Activated gamma-delta T cell treated with anti-CD3 and anti-CD28 coated beads, Interleukin-2, amount 50 U/mL, for 16 hours (primary cell): ENCODE measurements at places on chromosomes 13 and 19.

DNA sequence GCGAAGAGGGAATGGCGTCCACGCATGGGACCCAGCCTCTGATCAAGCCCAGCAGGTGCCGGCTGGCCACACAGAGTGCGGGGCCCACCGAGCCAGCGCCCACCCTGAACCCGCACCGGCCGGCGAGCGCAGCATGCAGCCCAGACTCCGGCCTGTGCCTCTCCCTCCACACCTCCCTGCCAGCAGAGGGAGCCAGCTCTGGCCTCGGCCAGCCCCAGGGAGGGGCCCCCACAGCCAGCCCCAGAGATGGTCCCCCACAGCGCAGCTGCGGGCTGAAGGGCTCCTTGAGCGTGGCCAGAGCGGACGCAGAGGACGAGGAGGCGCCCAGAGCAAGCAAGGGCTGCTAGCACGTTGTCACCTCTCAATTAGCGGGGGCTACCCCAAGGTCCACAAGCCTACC lies 904.5 kb downstream of the SLITRK6 start:
- no peak for DNase-seq

DNA sequence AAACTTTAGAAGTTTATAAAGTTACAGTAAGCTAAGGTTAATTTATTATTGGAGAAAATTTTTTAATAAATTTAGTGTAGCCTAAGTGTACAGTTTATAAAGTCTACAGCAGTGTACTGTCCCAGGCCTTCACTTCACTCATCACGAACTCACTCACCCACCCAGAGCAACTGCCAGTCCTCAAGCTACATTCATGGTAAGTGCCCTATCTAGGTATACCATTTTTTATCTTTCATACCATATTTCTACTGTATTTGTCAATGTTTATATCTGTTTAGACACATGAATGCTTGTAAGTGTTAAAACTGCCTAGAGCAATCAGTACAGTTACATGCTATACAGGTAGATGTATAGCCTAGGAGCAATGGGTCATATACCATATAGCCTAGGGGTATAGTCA lies 12.5 kb downstream of the INTS6 start:
- DNase-seq = no peak

GRCh38 chr13:50766013-50766412 lies 77.5 kb downstream of the DLEU7 start:
- DNase-seq = no peak

DNA sequence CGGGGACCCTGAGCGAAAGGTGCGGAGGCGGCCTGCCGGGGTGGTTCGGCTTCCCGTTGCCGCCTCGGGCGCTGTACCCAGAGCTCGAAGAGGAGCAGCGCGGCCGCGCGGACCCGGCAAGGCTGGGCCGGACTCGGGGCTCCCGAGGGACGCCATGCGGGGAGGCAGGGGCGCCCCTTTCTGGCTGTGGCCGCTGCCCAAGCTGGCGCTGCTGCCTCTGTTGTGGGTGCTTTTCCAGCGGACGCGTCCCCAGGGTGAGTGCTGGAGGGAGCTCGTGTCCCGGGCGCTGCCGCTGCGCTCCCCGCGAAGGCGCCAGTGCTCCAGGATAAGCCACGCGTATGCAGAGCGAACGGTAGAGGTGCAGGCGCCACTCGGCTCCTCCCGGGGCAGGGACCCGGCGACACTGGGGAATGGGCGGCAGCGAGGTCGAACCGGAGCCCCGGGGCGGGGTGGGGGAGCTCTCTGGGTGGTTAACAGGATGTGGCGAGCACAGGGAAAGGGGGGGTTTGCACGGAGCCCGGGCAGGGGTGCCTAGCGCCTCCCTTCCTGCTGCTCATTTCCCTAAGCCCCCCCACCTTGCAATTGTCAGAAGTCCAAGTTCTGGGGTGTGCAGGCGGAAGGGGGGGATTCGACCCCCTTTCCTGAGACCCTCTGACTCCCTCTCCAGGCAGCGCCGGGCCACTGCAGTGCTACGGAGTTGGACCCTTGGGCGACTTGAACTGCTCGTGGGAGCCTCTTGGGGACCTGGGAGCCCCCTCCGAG lies at the start of gene IL27RA:
Gene IL27RA, plus strand, starts transcription at position 44 of the 762 bp plus-strand sequence. Its CDS starts 111 bp downstream, at position 155.
- peak; percentile 73 for DNase-seq

GRCh38 chr19:5128936-5129389 lies 160.1 kb downstream of the KDM4B start:
- DNase-seq = no peak

GRCh38 chr13:31987535-31988170 lies 43.9 kb upstream of the FRY start:
- DNase-seq = no peak

DNA sequence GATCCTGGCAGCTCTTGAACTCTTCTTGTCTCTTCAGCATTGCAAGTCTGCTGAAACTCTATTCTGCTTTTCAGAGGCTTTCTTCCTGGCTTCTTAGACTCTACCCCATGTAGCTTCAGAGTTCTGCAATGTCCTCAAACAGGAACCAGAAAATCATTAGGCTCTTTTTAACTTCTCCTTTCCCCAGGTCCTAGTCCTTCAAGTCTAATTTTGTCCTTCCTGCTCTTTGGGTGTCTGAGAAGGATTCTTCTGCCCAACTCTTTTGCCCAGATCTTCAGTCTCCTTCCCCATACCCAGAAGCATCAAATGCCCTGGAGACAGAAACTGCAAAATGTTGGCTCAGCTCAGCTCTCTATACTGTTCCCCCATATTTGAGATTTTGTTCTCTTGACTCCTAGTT lies 50.0 kb upstream of the CALM3 start:
- no peak for DNase-seq

GRCh38 chr19:1116726-1117581 lies 13.2 kb downstream of the GPX4 start:
- DNase-seq = no peak

DNA sequence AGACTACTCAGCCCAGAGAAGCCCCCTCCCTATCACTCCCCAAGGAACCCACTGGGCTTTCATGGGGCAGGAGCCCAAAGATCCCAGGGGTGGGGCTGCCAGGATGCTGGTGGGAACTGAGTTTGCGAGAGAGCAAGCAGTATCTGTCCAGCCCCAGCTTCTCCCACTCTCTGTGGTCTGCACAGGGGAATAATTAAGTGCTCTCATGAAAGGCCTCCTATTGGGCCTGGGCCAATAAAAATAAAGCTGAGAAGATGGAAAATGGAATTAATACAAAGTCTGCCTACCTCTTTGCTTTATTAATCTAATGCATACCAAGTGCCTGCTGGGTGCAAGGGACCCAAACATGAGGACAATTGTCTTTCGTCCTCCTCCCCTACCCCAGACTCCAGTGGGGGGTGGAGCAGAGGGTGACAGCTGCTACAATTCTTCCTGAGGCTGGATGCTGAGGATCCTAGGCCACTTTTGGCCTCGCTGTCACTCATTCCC lies 5.4 kb downstream of the DDX39A start:
- no peak for DNase-seq

DNA sequence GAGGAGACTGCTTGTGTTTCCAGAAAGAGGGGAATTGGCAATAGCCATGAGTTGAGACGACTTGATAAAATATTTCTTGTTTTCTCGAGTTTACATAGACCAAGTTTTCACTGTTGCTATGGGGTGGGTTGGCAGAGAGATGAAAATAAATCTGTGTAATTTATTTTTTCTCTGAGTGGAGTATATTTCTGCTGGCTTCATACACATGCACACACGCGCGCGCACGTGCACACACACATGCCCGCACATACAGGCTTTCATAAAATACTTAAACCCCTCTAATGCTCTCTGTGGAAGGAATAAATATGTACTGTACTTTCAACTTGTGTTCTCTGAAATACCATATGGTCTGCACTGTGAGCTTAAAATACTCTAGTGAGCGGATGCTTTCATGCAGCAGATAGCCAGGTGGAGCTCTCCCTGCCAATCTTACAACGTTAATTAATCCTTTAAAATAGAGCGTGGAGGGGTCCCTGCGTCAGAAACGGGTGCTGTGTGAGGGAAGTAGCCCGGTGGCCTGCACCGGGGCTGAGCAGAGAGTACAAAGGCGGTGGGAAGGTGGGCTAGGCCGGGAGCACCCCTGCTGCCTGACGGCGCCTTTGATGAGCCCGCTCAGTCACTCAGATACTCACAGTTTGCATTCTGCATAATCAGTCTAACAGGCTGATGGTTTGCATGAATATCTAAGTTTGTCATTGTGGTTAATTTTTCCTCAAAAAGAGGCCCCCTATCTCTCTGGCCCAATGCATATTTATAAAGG lies 44.1 kb downstream of the CCNE1 start:
- no peak for DNase-seq

GRCh38 chr19:23402388-23402787 lies 7.1 kb upstream of the ZNF91 start:
- no peak for DNase-seq

- DNase-seq = no peak
These were observed 1.1 kb downstream of the GALP start for GRCh38 chr19:56176881-56177280.

DNA sequence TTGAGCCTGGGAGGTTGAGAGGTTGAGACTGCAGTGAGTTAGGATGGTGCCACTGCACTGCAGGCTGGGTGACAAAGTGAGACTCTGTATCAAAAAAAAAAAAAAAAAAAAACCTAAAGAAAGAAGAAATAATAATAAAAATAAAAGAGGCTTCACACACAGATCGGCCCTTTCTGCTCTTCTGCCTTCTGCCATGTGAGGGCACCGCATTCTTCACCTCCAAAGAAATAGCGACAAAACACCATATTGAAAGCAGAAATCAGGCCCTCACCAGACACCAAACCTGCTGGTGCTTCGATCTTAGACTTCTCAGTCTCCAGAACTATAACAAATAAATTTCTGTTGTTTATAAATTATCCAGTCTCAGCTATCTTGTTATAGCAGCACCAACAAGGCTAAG lies 3.0 kb downstream of the ZNF649 start:
- DNase-seq = no peak

DNA sequence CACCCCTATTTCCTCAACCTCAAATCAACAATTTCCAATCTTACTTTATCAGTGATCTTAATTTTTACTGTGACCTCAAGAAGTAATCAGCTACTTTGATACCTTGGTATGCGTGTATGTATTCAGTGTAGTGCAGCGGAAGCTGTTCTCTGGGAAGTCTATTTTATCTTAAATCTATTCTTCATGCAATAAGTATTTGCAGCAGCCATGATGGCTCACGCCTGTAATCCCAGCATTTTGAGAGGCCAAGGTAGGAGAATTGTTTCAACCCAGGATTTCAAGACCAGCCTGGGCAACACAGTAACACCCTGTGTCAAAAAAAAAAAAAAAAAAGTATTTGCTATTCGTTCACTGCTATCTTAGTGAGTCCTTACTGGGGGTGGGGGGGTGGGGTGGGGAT lies 6.5 kb downstream of the SLC25A30 start:
- DNase-seq = no peak

GRCh38 chr13:50682002-50682401 lies 161.5 kb downstream of the DLEU7 start:
- DNase-seq = no peak

- DNase-seq = no peak
These were observed 11.6 kb upstream of the DNMT1 start for GRCh38 chr19:10206226-10206885.
